Right kidney (tissue), 9 donors: ENCODE measurements at places on chromosomes 5 and 9.

DNA sequence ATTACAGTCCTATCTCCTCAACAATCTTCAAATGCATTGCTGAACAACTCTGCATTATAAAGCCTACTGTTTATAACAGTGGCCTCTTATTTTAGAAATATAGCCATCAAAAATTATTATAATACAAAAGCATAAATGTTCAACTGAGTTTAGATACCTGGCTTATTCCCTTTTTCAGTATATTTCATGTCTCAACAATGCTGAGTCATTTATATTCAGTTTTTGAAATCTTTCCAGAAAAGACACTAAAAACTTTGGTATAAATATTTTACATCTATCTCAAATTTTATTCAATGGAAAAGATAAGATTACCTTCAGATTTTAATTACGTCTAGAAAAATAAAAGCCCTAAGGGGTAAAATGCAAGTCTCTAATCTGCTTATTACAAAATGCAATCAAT, 37.9 kb downstream of the LURAP1L start:
- no peak for DNase-seq

DNA sequence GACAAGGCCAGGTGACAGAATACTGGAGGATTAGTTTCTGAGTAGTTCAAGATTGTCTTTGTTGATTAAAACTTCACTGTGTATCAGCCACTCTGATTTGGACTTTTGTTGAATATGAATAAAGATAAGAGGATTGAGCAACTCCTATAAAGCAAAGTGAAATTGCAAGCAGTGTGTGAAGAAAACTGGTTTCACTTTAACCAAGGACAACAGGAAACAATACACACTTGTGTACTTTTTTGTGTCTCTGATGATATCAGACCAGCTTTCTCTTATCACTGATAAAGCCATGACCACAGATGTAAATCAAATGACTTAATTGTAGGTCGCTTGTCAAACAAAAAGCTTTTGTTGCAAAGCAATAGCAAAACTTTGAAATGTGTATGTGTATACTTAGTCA, 268.6 kb downstream of the FER start:
- no peak for DNase-seq

DNA sequence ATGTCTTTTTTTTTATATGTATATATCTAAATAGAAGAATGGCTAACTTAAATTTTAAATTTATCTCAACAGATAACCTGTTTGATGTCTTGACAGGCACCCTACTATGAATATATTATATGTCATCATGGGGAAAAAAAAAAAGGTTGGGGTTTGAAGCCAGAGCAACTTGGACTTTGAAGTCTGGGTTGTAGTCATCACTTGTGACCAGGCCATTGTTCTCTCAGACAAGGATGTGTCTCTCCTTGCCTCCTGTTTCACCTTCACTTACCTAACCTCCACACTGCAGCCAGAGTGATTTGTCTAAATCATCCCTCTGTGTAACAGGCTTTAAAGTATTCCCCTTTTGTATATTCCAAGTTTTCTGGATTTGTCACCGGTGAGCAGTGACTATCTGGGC, 56.7 kb upstream of the TNFSF8 start:
- no peak for DNase-seq

GRCh38 chr5:87147441-87147840, 120.2 kb upstream of the RASA1 start:
- no peak for DNase-seq

- DNase-seq = no peak
Observed at GRCh38 chr5:57455511-57456455, 26.8 kb downstream of the ACTBL2 start.

- DNase-seq = no peak
Observed at GRCh38 chr9:134442085-134442474, 115.8 kb downstream of the RXRA start.

- no peak for DNase-seq
Observed at GRCh38 chr5:179960204-179960831, 52.6 kb upstream of the TBC1D9B start.

DNA sequence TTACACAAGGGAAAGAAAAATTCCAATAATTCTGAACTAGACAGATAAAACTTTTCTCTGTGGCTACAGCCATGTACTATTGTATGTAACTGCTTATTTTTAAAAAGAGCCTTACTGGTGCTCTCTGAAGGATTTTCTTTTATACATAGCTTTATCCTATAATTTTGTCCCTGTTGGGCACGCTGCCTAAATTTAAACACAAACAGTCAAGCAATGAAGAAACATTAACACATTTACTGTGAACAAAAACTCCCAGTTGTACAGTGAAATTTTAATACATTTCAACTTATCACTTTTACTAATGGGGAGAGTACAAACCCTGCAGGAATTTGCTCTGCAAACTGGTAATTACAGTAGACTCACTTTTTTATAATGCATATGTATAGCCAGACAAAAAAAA, 273.3 kb downstream of the BNC2 start:
- DNase-seq = no peak
